ENCODE measurements at places on chromosomes 2 and 18.

DNA sequence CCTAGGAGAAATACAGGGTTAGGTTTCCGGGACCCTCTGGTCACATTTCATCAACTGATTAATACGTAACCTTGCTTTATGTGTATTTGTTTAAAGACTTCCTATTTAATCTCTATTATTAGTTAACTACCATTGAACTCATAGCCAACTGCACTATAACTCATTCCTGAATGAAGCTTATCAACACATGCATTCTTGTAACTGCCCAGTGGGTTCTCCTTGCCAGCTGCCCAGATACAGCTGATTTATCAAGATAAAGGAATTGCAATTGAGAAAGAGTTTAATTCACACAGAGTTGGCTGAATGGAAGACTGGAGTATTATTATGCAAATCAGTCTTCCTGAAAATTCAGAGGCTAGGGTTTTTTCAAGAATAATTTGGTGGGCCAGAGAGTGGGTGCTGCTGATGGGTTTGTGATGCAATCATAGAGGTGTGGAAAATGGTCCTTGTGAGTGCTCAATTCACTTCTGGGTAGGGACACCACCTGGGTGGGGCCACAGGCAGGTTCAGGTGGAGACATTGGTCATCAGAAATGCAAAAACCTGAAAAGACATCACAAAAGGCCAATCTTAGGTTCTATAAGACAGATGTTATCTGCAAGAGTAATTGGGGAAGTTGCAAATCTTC lies 21.1 kb upstream of the NOSTRIN start:
- no peak for DNase-seq

DNA sequence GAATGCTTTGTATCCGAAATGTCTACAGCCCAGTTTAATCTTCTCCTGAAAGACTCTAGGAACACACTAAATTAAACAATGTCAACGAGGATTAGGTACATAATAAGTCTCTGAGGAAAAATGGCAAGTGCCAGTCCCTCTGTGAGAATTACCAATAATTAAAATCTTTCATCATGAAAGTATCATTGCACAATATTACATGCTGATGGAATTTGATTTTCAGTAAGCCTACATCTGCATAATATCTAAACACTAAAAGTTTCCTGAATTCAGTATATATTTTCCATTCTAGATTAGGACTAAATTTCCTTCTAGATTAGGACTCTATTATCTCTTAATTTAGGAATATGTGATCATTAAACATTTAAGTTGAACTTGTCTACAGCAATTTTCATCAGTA lies 132.1 kb downstream of the LRP2 start:
- no peak for DNase-seq

GRCh38 chr2:188452084-188452483 lies 160.4 kb downstream of the GULP1 start:
- no peak for DNase-seq

GRCh38 chr2:144711630-144712549 lies 192.0 kb upstream of the ZEB2 start:
- DNase-seq = no peak

GRCh38 chr2:25920786-25921415 lies 42.6 kb upstream of the ASXL2 start:
- no peak for DNase-seq

DNA sequence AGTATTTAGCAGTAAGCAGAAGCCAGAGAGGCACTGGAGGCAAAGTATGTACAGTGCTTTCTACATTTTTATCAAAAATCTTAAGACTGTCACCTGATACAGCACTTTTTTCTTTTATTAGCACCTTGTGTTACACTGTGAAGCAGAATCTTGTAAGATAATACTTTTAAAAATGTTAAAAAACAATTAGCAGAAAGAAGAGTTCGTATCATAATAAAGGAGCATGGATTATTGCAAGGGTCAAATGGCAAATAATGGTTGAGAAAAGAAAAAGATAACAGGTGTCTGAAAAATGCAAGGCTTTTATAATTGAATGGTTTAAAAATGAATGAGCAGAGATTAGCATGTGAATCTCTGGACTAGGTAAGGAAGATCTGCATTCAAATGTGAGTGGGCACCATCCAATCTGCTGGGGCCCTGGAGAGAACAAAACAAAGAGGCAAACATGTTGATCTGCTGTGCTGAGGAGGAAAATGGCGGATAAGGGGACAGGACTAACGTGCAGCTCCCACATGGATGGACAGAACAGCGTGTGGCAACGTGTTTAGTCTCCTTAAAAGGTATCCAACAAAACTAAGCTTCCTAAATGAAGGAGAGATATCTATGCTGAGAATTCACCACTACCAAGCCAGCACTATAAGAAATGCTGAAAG lies 9.5 kb downstream of the CEBPZOS start:
- DNase-seq = no peak

DNA sequence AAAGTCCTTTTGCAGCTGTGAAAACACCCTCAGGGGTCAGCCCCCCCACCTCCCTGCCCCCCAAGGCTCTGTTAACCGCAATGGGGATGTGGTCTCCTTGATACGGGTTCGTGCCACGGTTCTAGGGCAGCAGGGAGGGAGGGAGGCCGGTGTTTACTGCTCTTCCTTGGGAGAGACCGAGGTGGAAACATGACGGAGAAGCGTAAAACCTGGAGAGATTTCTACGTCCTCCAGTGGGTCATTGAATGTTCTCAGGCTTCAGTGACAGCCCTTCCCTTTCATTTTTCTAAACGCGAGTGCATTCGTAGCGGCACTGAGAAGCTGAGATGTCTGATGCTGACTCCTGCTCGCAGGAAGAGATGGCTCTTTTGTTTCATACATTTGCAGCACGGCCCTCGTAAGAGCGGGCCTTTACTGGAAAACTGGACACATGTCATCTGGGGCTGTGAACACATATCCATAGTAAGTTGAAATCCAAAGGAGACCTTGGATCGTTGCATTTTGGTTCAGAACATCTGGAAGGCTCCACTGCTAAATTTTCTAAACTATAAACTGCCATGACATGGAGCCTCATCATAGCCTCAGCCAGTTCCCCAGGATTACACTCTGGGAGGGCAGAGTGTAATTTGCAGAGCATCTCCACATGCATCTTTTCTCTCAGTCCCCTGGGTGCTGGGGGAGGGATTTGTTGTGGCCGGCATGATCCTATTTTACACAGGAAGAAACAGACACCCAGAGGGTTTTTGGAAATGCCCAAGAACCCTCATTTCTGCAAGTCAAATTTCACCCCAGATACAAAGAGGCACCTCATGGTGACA lies 40.6 kb upstream of the HDAC4 start:
- DNase-seq = no peak

DNA sequence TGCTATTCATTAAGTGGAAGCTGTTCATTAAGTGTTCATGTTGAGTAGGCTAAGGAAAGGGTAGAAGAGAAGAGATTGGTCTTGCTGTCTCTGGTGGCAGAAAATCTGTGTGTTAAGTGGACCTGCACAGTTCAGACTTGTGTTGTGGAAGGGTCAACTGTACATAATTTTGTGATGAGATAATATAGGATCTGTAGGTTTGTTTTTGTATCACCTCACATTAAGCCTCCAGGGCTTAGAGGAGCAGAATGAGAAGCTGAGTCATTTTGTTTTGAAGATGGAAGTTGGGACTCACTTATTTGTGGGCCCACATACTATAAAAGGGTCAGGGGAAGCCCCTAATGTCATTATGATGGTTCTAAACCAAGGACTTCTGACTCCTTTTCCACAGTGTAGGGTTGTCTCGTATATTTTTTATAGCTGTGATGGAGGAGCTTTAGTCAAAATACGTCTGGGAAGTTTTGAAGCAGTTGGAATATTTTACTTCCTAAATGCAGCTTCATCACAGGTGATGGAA lies 18.2 kb downstream of the PMS1 start:
- no peak for DNase-seq
